ENCODE measurements at places on chromosomes 2 and 18.

GRCh38 chr2:12318427-12319057 is 398.2 kb upstream of the TRIB2 start:
- no peak for DNase-seq

GRCh38 chr2:118091140-118091478 is 2.8 kb downstream of the INSIG2 start:
- no peak for DNase-seq

DNA sequence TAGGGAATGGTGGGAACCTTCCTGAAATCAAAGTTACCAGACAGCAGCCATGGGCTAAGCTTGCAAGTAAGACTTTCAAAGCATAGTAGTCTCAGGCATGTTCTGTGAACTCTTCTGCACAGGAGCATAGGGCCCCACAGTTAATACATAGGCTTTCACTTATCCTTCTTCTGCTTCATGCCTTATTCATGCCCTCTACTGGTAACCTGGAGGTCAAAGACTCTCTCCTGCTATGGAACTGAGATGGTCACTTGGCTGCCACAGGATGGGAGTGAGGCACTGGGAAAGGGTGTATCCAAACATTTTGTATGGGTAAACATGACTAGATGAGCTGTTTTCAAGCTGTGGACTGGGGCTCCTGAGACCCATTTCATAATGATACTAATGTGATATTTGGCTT is 49.1 kb upstream of the ZNF638 start:
- no peak for DNase-seq

- DNase-seq, result no peak
These were observed 49.9 kb downstream of the RTN4 start for GRCh38 chr2:55000341-55000740.

DNA sequence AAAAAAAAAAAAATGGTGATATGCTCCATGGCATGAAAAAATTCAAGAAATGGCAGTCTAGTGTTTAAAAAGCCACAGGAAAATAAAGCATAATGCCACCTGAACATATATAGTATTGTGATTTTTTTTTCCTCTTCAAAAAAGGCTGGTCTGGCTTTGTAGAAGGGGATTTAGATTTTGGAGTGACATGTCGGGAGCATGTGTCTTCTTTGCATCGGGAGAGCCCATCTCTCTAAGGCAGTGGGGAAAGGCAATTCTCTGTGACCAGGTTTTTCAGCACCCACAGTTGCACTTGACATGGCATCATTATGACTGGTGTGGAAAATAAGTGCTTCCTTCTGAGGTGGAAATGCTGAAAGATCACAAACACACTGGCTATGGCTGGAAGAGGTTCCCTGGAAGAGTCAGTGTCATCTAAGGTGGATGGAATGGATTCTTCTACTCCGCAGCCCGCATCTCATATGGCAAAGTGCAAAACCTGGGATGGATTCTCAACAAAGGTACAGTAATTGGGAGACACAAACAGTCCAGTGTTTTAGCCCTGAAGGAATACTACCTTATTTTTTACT is 172.5 kb downstream of the AGAP1 start:
- DNase-seq, result no peak

- no peak for DNase-seq
These were observed 5.3 kb downstream of the KLF11 start for GRCh38 chr2:10048501-10049171.

GRCh38 chr18:48919547-48919946 is 31.2 kb downstream of the SMAD7 start:
- no peak for DNase-seq

DNA sequence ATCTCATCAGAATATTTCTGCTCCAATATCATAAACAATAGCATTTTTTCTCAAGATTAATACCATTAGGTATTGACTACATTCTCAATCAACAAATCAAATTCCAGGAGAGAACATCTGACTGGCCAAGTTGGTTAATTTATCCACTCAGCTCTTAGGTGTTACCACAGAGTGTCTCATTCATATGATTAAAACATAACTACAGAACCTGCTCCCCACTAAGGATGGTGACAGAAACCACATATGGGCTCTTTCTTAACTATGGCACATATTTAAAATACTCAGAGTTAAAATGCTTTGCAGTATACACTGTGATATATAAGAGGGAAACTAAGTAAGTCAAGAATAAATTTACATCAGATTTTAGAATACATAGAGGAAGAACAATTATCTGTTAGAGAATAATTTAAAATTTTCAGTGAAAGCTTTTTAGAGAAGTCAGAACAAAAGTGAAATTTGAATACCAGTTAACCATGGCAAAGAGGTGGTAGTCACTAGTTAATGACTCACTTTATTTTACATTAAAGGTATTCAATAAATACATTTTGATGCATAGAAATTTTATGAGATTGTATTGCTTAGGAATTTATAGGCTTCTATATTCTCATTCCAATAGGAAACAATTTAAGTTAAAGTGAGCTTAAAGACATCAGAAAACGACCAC is 1120.8 kb upstream of the TMEFF2 start:
- no peak for DNase-seq

- DNase-seq, result no peak
These were observed 159.7 kb upstream of the AGAP1 start for GRCh38 chr2:235334179-235334578.

GRCh38 chr2:3283206-3283605 is 94.4 kb downstream of the EIPR1 start:
- no peak for DNase-seq

DNA sequence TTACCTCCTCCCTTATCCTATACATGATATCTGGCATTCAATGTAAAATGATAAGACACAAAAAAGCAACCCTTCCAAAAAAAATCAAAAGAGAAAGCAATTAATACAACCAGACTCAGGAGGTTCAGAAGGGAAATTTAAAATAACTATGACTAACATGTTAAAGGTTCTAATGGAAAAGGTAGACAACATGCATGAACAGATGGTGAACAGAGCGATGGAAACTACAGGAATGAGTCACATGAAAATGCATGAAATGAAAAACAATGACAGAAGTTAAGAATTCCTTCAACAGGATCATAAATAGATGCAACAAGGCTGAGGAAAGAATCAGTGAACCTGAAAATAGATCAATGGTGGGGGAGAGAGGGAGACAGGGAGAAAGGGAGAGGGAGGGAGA is 26.1 kb upstream of the ERCC3 start:
- DNase-seq, result no peak

DNA sequence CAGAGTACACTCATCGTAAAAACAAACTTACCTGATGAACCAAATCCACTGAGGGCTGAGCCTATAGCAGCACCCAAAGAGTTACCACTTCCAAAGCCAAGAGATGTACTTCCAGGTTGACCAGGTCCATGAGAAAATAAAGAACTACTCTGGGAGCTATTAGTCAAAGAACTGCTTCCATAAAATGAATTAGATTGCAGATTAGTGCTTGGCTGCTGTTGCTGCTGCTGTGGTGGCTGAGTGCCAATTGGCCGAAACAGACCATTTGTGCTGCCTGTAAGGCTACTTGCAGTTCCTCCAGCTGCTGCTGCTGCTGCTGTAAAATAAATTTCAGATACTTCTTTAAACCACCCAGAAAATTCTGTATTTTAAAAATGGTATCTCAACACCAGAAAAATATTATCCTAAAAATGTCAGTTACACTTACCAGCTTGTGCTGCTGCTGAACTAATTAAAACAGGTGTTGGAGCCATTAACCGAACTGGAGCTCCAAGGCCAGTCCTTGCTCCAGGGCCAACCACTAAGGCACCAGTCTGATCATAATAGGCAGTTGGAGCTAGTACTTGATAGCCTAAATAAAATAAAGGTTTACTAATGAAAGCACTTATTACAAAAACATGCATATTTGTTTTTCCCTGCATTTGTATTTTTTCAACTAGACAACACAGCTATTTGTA is 58.1 kb upstream of the SDC1 start:
- no peak for DNase-seq

- no peak for DNase-seq
These were observed 113.8 kb upstream of the RGPD4 start for GRCh38 chr2:107712857-107713256.

DNA sequence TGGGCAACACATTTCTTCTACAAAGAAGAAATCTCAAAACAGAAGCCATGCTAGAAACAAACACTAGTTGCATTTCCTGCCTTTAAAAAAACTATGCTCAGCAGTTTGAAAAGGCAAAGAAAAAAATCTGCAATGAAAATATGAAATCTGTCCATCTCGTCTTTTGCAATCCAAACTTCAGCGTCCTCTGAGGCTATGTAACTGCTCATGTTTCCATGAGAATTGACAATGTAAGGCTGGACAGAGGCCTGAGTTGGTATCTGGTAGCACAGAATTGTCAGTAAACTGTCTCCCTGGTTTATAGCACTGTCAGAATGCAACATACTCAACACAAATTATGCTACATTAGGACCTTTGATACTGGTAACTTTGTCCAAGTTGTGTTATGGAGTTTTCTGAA is 429.9 kb downstream of the ARHGAP15 start:
- DNase-seq, result no peak

DNA sequence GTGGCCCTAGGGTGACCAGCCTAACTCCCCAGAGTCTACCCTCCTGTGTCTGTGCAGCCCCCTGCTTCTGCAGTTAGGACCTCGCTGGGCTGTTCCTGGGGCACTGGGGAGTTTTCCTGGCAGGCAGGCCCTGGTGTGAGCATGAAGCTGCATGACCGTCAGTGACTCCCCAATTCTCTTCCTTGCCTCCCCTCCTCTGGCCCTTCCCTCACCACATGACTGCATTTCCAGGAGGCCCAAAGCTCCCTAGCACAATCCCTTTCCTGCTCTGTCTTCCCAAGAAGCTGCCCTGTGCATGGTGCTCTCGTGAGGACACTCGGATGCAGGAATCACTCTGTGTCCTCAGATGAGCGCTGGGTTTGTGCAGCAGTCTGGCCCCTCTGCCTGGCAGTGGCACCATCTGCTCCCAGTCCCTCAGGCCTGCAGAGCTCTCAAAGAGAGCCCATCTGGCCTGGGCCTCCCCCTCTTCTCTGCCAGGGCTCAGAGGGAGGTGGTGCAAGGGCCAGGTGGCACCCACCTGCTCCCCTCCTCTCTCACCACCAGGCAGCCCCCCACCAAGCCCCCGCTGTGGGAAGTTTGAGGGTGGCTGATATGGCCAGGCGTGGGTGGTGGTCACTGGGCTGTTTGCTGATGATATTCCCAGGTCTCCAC is 125.6 kb upstream of the HS6ST1 start:
- no peak for DNase-seq

- DNase-seq, result no peak
These were observed 53.0 kb upstream of the ALPP start for GRCh38 chr2:232325324-232326273.

GRCh38 chr2:232897598-232898408 is 27.7 kb downstream of the SNORC start:
- DNase-seq, result no peak

GRCh38 chr18:46334868-46335281 is 230.7 kb downstream of the HAUS1 start:
- DNase-seq, result no peak

DNA sequence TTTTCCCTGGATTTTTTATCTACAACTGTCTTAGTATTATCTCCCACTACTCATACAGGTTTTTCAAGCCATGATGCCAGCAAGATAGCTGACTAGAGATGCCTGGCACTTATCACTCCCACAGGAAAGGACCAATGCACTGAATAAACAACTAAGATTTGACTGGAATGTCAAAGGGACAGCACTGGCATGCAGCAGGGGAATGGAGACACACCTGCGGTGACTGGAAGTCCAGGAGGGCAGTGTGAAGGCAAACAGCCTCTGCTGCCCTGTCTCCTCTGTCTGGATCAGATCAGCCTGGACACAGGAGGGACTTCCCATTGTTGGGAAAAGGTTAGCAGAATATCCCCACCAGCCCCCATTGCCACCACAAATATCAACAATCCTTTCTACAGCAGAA is 85.1 kb downstream of the TMEM237 start:
- no peak for DNase-seq

DNA sequence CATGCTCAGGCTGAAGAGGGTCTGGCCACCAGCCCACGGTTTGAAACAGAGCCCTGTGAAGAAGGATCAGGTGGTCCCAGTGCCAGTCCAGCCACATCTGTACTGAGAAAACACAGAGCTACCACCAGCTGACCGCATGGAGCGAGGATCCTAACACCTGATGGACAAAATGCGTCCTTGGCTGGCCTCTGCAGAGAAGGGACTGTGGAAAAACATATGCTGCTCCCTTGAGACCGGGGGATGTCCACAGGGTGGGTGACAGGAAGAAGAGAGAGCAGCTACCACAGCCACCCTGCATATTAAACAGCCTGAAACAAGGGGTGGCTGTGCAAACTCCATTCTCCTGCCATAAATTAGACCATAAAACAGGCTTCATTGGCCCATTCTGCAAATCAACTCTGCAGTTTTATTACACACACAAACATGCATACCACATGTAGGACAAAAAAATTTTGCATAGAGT is 137.2 kb downstream of the BCL2 start:
- no peak for DNase-seq

GRCh38 chr2:160097326-160097725 is 34.9 kb upstream of the PLA2R1 start:
- DNase-seq, result no peak

GRCh38 chr2:200156166-200156835 is 150.2 kb upstream of the SPATS2L start:
- no peak for DNase-seq

DNA sequence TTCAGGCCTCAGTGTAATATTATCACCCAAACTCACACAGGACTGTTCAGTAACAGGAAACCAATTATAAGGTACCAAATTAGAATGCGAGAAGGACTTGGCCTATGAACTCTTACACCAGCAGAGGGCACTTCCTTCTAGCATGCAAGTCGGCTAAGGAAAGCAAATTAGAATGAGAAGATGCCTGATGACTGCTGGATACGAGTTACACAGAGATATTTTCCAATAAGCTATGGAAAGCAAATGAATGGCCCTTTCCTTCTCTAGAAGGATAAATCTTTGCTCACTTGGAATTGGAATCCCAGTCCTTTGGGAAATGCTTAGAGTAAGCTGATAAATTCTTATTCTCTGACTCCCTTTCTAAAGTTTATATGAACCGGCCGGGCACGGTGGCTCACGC is 109.8 kb downstream of the AP1S3 start:
- DNase-seq, result no peak

- DNase-seq, result no peak
These were observed 67.6 kb downstream of the LAMA3 start for GRCh38 chr18:23756590-23757436.

- DNase-seq, result no peak
These were observed 68.7 kb downstream of the KCTD1 start for GRCh38 chr18:26479681-26480079.

Data from stimulated activated CD4-positive, alpha-beta T cell treated with anti-CD3 and anti-CD28 coated beads, Interleukin-1b, Interleukin-23, amount 100 ng/mL, for 1 hour (primary cell).